ENCODE measurements at places on chromosomes 13 and 19.

- no peak for DNase-seq
Measured at GRCh38 chr13:78827471-78827870, 168.5 kb upstream of the OBI1 start.

GRCh38 chr19:30115947-30116346 is 173.9 kb downstream of the URI1 start:
- DNase-seq: no peak

DNA sequence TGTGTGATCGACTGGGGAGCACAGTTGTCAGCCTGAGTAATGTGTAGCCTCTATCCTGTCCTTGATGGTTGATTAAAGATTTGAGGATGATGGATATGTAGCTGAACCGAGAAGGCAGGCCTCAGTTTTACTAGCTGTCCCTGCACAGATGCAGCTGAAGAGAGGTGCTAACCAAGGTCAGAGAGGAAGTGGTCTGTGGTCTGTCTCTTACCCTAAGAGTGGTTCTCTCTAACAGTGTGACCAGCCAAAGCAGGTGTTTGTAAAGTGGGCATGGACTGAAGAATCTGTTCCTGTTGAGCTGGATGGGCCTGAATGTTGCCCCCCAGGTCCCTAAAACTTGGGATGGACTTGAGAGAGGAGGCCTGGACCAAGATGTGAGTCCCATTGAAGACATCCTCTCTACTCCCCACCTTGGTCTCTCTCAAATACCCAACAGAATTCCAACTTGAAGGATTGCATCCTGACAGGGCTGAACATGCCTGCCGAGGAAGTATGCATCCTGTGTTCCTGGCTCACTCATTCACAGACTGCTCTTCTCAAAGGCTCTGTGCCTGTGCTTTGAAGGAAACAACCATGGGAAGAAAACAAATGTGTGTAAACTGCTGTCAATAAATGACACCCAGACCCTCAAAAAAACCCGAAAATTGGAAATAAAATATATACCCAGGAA is 223.8 kb downstream of the MAB21L1 start:
- no peak for DNase-seq

DNA sequence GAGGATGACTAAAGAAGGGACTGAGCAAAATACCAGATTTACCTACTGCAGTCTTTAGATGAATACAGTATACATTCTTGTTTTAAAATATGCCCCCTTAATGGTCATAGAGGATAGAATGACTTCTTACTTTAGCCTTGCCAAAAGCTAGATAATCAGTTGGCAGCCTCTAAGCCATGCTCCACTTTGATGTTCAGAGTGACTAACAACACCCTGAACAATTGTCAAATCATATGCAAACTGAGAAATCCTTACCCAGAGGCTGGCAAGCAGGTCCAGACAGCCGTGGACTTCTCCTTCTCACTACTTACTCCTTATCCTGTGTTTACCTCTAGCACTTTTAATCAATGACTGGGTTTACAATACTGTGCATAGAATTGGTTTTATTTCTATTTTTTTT is 23.6 kb upstream of the PHF11 start:
- no peak for DNase-seq

DNA sequence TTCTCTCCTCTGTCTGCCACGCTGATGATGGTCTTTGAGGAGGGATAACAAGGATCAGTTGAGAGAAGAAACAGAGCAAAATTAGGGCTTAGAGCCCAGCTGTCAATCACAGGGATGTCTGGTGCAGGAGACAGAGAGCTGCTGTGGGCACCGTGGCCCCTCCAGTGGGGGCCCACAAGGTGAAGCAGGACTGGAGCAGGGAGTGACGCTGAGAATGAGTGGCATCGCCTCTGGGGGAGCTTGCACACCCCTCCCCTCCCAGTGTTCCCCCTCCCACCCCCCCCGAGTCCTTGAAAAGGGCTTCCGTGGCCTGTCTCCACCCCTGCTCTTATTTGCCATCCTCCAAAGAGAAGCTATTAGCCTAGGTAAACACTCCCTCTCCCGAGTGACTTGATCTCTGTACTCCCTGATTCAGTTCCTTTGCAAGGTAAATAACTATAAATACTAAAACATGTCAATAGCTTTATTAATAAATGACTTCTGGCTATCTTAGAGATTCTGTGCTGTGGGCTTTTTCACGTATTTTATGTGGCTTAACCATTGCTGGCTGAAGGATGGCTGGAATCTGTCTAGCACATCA is 440.0 kb downstream of the ZNF536 start:
- no peak for DNase-seq

- DNase-seq: no peak
Measured at GRCh38 chr19:55362990-55363716, at the start of gene GARIN5B. GARIN5B (minus strand) TSS chr19:55363260; CDS start chr19:55363066, 194 bp downstream.

GRCh38 chr13:85223883-85224656 is 575.1 kb downstream of the SLITRK6 start:
- DNase-seq: no peak

- DNase-seq: no peak
Measured at GRCh38 chr13:36543671-36544070, 111.4 kb downstream of the CCNA1 start.

DNA sequence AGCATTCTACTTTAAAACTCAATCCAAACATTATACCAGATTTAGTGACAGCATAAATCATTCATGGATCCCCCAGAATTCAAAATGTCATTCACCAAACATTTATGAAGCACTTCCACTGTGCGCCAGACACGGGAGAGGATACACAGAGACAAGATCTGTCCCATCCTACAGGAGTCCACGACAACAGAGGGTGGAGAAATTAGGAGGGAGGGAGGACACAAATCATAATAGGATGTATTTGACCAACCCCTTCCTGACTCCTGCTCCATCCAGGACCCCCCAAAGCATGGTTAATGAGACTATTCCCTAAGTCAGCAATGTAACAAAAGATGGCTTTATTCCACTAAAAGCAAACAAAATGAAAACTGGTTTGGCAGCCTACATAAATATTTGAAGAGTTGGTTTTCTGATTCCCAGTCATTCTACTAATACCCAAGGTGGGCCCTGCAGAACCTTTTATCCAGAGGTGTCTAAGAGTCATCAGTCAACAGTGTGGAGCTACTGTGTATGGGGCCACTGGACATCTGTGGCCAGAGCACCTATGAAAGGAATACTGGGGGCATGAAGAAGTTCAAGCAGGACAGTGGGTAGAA is 62.8 kb upstream of the DOCK9 start:
- DNase-seq: no peak

GRCh38 chr13:72853000-72853399 is 71.1 kb downstream of the PIBF1 start:
- no peak for DNase-seq

GRCh38 chr13:96848286-96848685 is 146.0 kb downstream of the OXGR1 start:
- no peak for DNase-seq

- DNase-seq: no peak
Measured at GRCh38 chr13:76759877-76760276, 126.3 kb downstream of the KCTD12 start.

- no peak for DNase-seq
Measured at GRCh38 chr19:17079710-17080439, 4.3 kb downstream of the MYO9B start.

All from Kasumi-1 (cell line).